ENCODE measurements at places on chromosomes 12 and 14.

GRCh38 chr12:5884285-5884684 is 60.8 kb downstream of the ANO2 start:
- no peak for DNase-seq

DNA sequence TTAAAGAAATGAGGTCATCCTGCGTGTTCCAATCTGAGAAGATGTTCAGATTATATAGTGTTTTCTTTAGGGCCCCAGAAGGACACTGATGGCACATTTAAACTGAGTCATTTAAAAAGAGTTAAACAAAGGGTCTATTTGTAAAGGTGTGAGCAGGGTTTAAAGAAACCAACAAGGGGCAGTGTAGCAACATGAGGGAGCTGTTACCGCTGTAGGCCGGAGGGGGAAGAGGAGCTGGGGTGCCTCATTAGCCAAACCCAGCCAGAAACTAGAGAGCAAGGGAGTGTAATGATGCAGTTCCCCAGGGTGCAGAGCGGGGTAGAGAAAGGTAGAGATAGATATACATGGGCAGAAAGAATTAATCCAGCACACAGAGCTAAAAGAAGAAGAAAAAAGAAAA is 160.4 kb downstream of the TBX5 start:
- no peak for DNase-seq

DNA sequence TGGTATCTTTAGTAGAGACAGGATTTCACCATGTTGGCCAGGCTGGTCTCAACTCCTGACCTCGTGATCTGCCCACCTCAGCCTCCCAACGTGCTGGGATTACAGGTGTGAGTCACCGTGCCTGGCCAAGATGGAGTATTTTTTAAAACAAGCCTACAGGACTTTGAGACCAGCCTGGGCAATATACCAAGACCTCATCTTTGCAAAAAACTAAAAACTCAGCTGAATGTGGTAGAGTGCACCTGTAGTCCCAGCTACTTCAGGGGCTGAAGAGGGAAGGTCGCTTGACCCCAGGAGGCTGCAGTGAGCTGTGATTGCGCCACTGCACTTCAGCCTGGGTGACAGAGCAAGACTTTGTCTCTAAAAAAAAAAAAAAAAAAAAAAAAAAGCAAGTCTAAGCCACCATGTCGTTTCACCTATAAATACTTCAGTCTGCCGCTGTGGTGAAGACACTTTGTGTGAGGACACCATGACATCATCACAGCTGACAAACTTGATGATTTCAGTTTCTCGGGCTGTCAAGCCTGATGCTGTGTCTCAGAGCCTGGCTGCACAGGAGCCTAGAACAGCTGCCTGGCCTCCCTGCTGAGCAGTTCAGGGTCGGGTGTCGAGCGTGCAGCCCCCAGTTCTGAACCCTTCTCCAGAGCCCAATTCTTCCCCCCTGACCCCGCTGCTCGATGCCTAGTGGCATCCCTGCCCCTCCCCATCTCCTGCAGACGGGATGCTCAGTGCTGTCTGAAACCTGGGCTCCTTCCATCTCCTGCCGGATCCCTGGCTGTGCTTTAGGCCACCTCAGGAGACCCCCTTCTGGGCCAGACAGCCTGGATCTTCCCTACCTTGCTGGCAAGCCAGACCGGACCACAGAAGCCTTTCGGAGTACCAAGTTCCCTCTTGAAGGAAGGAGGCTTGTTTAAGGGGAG is 119.2 kb upstream of the EVL start:
- no peak for DNase-seq

GRCh38 chr12:79848339-79848738 is 86.6 kb downstream of the PPP1R12A start:
- no peak for DNase-seq

GRCh38 chr12:3559601-3560294 is 68.7 kb downstream of the PRMT8 start:
- DNase-seq = no peak

GRCh38 chr14:98112194-98112780 is 1159.7 kb downstream of the BCL11B start:
- DNase-seq = no peak
